ENCODE measurements at places on chromosomes 12 and 14.

DNA sequence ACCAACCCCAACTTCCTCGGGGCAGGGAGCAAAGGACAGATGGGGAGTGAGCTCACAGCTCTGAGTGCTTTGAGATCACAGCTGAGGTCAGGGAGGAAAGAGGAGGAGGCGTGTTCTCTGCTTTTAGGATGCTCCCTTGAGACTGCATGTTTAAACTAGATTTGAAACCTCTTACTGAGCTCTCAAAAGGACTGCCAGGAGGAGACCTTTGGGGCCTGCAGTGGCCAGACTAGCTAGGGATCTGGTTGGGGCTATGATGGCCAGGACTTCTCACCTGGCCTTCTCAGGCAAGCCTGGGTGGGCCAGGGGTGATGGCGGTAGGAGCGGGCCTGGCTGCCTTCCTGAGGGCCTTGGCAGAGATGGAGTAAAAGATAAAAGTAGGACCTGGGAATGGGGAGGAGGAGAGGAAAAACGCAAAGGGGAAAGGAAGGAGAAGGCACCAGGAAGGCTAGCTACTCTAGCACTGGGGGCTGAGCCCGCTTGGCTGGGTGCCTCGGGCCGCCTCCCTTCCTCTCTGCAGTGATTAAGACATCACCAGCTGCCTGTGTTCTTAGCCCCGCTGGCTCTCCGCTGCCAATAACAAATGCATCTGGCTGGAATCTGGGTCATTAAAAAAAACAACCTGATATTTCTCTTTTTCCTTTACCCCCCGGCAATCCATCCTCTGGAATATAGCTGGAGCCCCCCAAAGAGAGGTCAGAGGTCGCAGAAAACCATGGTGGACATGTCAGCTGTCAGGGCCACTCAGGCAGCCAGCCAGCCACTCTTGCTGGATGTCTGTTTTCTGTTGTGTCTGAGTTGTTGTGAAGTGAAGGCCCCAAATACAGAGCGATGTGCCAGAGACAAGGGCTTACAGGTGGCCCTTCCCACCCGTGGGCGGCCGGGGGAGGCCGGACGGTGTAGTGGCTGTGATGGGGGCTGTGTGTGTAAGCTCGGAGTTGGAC, 141.3 kb downstream of the TSPAN9 start:
- no peak for DNase-seq

DNA sequence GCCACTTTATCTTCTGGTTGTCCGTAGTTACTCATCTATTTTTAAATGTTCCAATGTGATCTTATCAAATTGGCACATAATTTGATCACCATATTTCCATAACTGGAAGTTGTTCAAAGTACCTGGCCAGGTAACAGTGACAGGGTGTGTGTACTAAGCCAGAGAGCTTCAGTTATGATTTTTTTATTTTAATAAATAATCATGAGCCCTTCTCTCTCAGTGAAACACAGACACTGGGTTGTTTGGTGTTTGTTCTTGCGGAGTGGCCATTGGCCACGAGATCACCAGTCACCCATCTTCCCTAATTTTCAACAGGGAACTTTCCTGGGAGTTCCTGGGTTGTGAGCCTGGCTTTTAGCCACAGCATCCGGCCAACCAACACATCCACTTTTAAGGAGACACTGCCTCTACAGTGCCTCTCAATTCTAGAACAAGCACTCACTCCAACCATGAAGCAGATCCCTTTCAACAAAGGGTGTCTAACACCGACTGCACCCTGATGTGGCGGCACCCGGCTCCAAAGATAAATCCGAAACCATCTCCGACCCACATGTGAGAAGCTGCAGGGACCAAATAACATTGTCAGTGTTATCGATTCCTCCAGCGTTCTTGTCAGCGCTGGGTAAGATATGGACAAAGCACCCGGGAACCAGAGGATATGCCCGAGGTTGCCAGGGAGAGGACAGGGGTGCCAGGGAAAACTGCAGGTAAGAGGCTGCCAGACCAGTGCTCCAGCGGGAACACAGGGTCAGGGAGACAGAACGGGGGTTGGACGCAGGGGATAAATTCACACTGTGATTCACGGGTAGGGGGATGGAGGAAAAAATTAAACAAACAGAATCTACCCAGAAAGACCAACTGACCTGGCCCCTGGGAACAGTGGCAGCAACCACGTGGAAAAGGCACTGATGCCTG, 49.9 kb downstream of the FOXN3 start:
- no peak for DNase-seq

DNA sequence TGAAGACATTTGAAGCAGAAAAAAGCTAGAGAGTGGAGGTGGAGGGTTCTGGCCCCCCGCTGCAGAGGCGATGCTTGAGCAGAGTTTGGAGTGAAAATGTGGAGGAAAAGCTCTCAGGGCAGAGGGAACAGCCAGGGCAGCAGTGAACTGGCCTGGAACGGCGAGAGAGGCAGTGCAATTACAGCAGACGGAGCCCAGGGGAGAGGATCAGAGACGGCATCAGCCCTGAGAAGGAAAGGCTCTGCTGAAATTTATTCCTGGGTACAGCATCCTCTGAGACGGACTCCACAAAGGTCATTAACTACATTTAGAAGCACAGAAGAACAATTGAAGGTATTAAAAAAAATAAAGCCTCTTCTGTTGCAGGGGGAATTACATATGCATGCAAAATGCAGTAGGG, 14.2 kb downstream of the STON2 start:
- no peak for DNase-seq

DNA sequence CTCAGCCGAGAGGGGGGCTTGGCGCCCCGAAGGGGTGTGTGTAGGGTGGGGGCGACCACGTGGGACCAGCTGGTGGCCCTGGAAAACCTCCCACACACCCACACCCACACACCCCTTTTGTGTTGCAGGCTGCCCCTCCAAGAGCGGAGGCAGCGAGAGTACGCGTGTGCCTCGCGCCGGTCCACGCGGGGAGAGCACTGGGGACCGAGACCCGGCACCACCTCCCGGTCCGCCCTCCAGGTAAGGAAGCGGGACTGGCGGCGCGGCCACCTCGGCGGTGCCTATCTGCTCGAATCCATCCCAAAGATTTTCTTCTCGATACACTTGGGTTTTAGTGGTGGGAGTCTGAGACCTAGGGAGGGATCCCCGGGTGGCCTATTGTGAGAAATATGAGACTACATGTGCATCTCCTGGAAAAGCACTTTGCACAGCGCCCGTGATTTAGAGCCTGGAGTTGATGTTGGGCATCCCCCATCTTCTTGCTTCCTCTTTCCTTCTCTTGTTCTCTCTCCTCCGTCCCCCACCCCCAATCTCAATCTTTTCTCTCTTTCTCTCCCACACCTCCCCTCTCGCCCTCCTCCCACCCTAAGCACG, 393 bp downstream of the SYT1 start:
- no peak for DNase-seq

All from iPS DF 6.9 (cell line).